Stimulated activated CD4-positive, alpha-beta T cell treated with anti-CD3 and anti-CD28 coated beads, TNF-alpha, amount 100 ng/mL, for 4 hours (primary cell): ENCODE measurements at places on chromosomes 12 and 14.

- DNase-seq: no peak
Measured at GRCh38 chr12:12527820-12528296, 34.8 kb downstream of the DUSP16 start.

GRCh38 chr14:76715511-76716081 lies 45.7 kb upstream of the VASH1 start:
- DNase-seq: no peak

DNA sequence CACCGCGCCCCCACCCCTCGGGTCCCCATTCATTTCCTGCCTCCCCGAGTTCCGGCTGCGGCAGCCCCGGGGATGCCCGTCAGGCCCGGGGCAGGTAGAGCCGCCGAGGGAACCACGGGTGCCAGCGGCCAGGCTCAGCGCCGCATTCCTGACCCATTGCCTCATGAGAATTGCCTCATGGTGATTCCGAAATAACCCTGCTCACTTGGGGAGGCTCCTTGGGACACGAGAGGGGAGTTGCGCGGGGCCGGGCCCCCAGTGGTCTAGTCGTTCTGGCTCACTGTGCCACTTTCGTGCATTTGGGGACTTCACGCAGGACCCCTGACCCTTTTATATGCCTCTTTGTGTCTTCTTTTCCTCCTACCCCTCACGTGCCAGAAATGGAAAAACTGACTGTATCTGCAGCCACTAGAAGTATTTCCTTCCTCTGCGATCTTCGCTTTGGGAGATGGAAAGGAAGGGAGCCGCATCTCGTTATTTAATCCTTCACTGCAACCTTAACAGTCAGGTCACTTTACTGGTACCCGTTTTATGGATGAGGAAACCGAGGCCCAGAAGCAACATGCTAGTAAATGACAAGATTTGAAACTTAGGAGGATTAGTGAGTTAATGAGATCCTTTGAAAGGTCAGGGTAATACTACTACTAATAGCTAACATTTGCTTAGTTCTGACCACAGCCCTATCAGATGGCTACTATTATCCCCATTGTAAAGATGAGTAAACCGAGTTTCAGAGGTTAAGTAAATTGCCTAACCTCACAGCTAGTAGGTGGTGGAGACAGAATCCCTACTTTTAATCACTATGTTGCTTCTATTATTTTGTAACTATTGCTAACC lies 768 bp downstream of the PTPN11 start:
- DNase-seq: no peak

DNA sequence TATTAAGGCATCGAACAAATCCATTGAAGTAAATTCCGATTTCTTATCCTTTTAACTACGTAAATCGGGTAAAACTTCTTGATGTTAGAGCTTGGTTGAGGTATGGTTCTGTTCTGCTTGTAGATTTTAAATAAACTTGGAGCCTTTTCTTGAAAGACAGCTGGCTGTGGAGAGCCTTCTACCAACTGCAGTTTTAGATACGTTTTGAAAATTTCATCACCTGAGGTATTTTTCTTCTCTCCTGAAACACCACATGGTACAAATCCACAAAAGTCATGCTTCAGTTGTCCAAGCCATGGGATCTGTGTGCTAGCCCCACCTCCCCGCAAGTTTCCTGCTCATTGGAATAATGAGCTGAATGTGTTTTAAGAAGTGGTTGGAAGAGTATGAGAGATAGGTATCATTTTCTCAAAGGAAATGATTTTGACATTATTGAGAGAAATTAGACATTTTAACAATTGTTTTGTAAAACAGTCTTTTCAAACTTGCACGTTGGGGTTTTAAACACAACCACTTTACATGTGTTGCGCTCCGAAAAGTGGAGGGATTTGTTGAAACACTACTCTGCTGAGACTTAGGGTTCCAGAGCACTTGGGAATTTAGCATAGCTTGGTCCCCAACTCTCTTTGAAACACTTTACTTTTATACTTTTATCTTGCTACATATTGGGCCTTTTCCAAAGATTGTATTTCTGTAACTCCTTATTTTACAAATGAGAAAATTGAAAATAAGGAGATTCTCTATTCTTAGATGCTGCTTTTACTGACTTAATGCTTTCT lies 1.4 kb downstream of the PPM1A start:
- no peak for DNase-seq

DNA sequence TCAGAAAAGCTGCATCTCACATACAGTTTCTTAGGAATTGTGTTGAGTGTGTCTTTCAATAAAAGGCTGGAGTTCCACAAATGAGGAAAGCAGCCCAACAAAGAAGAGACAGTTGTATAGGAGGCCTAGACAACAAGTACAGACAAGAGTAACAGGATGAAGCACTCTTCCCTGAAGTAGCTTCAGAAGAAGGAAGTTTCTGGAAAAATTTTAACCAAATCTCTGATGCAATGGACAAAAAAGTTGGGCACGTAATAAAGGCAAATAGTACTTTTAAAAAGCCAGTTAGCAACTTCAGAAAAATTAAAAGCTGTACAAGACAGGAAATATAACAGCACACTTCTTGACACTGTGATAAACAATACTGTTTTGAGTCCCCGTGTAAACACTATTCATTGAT lies 134.1 kb upstream of the PLEKHG7 start:
- DNase-seq: no peak

DNA sequence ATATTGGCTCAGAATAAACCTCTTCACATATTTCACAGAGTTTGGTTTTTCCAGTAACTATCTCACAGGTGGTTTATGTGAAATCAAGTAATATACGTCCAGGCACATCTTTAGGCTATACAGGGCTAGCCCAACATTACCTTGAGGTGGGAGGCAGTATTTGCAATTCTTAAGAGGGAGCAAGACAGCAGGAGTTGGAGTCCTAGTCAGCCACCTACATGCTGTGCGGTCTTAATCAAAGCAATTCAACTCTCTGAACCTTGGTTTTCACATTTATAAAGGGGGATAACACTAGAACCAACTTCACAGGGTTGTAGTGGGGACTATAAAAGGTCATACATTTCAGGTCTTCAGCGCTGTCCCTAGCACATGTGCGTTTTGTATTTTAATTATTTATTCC lies 73.5 kb upstream of the FICD start:
- no peak for DNase-seq

DNA sequence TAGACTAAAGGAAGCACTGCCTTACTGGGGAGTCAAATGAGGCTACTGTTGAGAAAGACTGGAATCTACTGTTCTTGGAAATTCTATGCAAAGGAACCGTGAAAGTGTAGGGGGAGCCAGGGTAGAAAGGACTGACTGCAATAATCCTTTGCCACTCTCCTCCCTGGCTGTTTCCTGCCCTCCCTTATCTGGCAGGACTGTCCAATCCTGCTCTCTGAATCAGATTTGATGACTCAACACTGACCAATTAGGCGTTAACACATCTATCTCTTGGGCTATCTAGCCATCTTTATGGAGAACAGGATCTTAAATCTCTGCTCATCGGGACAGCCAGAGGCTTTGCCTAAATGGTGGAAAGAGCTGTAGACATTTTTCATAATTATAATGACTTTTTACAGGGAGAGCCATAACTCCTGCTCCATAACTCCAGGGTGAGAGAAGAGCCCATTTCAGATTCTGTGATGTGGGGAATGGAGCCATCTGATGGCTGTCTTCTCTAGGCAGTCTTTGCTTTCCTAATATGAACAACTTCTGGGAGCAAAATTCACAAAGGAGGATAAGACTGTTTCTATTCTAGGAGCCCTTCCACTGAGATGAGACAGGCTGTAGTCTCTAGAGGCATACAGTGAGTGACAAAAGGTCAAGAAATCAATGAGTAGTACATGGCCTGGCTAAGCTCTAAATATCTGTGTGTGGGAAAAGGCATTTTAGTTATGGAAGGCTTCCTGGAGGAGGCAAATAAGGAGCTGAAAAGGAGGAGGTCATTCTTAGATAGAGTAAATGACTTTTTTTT lies 68.9 kb upstream of the CISTR start:
- DNase-seq: no peak

GRCh38 chr12:83559650-83560049 lies 872.9 kb downstream of the TMTC2 start:
- DNase-seq: no peak

GRCh38 chr12:52444647-52445595 lies 7.0 kb downstream of the KRT6B start:
- DNase-seq: no peak

DNA sequence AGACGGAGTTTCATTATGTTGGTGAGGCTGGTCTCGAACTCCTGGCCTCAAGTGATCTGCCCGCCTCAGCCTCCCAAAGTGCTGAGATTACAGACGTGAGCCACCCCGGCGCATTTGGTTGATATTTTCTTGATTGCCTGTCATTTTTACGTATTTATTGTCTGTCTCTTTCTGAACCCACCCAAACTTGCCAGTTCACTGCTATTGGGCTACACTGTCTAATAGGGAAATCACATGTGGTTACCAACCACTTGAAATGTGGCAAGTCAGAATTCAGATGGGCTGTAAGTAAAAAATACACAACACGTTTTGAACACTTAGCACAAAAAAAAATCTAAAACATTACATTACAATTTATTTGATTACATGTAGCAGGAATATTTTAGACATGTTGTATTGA lies 2.1 kb downstream of the WSB2 start:
- no peak for DNase-seq

DNA sequence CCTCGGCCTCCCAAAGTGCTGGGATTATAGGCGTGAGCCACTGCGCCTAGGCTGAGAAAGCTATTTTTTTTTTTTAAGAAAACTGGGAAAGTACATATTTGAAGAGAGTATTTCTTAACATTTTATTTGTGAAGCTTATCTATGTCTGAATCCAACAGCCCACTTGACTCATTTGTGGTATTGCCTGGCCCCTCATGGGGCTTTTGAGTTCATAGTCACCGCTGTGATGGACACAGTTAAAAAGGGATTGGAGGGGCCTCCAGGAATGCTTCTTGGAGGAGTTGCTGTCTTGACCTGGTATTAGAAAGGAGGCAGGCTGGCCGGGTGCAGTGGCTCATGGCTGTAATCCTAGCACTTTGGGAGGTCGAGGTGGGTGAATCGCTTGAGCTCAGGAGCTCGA lies 26.5 kb downstream of the BCL7A start:
- no peak for DNase-seq

GRCh38 chr14:64993266-64993930 lies 6.7 kb downstream of the FNTB start:
- DNase-seq: no peak

GRCh38 chr12:131032082-131032750 lies 78.5 kb downstream of the ADGRD1 start:
- DNase-seq: no peak

DNA sequence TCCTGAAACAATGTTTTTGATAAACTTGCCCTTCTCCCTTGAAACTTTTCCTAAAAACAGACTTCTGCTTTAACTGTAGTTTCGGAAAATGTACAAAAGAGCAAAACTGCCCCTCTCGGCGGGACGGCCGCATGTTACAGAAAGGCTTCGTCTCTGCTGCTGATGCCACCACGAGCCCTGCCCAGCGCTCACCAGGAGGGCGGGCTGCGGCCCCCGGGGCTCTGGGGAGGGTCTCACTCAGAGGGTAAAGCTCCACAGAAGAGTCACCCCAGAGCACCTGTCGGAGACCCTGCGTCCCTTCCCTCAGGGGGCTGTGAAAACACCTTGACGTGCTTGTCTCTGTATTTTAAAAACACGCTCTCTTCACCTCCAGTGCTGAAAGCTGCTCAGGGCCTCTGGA lies 12.5 kb upstream of the GOLGA3 start:
- no peak for DNase-seq

- DNase-seq: no peak
Measured at GRCh38 chr14:21309238-21309636, 29.4 kb downstream of the RPGRIP1 start.

GRCh38 chr14:73474952-73475351 lies 15.8 kb upstream of the RIOX1 start:
- DNase-seq: no peak

DNA sequence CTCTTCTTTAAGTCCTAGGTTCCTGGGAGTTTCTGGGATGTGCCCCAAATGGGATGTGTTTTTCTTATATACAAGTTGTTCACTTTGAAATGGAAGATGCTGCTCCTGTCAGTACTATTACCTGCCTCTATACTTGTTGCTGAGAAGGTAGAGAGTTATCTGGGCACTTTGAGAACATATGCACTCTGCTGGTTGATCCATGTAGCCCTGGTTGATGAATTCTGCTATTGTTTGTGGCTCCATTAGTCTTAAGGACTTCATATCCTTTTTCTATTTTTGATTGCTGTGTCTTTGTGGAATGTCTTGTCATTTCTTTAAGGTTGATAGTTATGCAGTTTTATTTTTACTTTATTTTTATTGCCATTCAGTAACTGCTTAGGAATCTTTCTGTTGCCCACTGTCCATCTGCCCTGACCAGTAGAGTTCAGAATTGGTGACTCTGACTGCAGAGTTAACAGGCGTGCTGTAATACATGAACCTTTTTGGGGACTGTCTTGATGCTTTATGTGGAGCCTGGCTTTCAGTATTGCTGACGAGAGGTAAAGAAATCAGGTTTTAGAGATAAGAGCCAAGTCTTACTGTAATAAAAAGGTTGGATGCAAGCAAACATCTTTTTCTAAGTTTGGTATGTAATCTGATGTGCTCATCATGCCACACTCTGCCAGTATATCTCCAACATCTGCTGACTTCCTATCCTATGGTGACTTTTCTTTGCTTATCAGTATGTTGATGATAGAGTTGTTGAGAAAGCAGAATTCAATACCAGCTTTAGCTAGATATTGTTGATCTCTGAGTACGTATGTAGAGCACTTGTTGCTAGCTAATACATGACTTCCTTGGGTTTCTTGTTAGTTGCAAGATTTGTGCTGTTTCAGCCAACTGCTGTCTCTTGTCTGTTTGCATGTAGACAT lies 1.6 kb downstream of the GMPR2 start:
- no peak for DNase-seq

- no peak for DNase-seq
Measured at GRCh38 chr12:70091021-70091521, 152.2 kb upstream of the CNOT2 start.

- no peak for DNase-seq
Measured at GRCh38 chr12:104480826-104481440, 24.2 kb downstream of the CHST11 start.

DNA sequence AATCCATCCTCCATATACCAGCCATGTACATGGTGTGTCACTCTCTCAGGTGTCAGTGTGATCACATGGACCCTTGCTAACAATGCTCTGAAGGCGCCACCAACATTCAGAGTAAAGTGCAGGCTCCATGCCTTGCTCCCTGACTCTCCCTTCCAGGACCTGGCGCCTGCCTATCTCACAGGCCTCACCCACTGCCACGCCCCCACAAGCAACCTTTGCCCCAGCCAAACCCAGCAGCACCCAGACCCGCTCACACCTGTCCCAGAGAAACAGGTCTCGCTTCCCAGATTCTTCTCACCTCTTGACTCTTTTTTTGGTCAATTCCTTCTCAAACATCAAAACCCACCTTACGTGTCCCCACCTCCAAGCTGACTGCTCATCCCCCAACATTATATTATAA lies 52.3 kb downstream of the KCNK10 start:
- no peak for DNase-seq

GRCh38 chr12:132475304-132476037 lies 14.5 kb upstream of the FBRSL1 start:
- DNase-seq: no peak
